ENCODE measurements at places on chromosomes 1 and 21. TPM values are rescaled to one million over a fixed set of nuclear protein-coding genes. Genes with fewer than 3 reads are reported as not detected.

The DNAJC8 gene
- 96.2 TPM for total RNA-seq

The LRP8 gene
- total RNA-seq = 78.0 TPM

The ACKR1 gene
- not detected for total RNA-seq

The COL16A1 gene
- total RNA-seq = not detected

GRCh38 chr21:15826147-15826780 is 96.5 kb downstream of the USP25 start:
- peak; percentile 10 for DNase-seq

The C1orf87 gene
- total RNA-seq = not detected

GRCh38 chr1:221416142-221416541 is 325.7 kb downstream of the DUSP10 start:
- DNase-seq = no peak

DNA sequence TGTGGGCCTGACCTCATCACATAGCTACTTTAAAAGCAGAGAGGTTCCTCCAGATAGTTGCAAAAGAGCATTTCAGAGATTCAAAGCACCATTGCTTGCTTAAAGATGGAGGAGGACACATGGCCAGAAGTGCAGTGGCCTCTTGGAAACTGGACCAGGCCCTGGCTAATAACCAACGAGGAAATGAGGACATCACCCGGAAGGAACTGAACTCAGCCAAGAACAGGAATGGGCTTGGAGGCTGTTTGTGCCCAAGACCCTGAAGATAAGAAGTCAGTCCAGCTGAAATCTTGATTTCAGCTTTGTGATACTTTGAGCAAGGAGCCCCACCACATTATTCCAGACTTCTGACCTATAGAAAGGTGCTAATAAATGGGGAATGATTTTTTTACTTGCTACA is 437.0 kb downstream of the PTPRC start:
- no peak for DNase-seq

- no peak for DNase-seq
Observed at GRCh38 chr1:184461321-184461720, 74.5 kb downstream of the C1orf21 start.

GRCh38 chr1:43947061-43947873 is 517 bp downstream of the IPO13 start:
- DNase-seq = no peak

The C1orf226 gene
- total RNA-seq = 0.05 TPM

DNA sequence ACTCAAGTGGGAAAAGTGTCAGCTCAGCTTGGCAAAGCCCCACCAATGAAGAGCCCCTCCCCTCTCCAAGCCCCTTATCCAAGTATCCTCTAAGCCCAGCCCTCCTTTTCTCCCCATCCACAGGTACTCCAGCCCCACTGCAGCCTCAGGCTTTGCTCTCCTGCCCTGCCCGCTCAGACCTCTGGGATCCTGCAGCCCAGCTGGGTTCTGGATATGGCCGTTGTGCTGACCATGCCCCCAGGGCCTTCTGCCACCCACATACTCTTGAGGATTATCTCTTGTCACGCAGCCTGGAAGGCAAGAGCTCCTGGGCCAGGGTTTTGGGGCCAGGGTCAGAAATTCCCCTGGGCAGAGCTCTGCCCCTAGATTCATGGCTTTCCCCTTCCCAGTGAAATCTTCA is 4.7 kb downstream of the SHISA4 start:
- no peak for DNase-seq

GRCh38 chr1:226825037-226825745 is 45.2 kb upstream of the PSEN2 start:
- no peak for DNase-seq

The BGLAP gene
- 2.2 TPM for total RNA-seq
